Stimulated activated CD8-positive, alpha-beta memory T cell treated with anti-CD3 and anti-CD28 coated beads, Interleukin-4, amount 100 ng/mL, for 4 hours (primary cell): ENCODE measurements at places on chromosomes 4 and X.

DNA sequence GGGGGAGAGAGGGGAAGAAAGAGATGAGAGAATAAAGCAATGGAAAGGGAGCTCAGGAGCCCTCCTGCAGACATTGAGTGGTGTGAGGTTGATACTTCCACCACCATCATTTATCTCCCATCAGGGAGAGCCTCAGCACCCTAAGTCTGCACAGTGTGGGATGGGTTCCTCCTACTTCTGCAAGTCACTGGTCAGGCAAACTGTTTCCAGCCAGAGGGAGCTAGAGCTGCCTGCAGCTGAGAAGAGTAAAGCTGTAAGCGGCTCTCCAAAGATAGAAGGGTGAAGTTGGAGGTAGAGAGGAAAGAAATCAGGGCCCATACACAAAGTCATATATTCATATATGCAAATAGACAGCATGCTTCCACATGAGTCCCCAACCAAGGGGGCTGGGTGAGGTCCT, 21.9 kb upstream of the ZNF81 start:
- DNase-seq: no peak

GRCh38 chr4:148273501-148273986, 168.7 kb downstream of the NR3C2 start:
- no peak for DNase-seq

DNA sequence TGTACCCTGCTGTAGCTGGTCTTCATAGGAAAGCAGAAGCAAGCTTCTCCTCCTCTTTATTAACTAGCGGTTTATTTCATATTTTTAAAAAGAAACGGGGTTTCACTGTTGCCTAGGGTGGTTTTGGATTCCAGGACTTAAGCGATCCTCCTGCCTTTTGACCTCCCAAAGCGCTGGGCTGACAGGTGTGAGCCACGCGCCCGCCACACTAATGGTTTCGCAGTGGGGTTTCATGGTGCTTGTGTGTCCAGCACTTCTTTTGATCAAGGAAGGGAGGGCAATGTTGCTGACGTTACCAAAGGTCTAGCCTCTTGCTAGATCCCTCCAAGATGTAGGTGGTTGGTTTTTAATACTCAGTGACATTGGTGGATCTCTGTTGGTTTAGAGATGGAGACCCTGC, 1.4 kb downstream of the MAEA start:
- DNase-seq: no peak

DNA sequence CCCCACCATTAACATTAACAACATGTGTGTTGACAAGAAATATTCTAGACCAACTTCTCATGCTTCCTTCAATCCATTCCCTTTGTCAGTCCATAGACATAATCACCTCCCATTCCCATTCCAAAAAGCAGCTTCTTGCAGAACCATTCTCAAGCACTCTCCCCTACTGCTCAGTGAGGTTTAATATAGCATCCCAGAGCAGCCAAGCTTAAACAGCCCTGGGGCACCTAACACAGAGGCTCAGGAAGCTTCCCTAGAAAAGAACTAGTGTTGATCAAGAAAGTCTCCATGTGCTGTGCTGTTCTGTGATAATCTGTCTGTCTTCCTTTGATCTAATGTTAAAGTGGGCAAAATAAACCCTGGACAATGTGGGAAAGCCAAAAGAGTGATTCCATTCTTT, 174.2 kb upstream of the NOCT start:
- DNase-seq: no peak

GRCh38 chr4:78671903-78672815, 104.0 kb upstream of the BMP2K start:
- DNase-seq: no peak

- DNase-seq: no peak
Measured at GRCh38 chr4:44150091-44150576, 298.5 kb downstream of the KCTD8 start.

DNA sequence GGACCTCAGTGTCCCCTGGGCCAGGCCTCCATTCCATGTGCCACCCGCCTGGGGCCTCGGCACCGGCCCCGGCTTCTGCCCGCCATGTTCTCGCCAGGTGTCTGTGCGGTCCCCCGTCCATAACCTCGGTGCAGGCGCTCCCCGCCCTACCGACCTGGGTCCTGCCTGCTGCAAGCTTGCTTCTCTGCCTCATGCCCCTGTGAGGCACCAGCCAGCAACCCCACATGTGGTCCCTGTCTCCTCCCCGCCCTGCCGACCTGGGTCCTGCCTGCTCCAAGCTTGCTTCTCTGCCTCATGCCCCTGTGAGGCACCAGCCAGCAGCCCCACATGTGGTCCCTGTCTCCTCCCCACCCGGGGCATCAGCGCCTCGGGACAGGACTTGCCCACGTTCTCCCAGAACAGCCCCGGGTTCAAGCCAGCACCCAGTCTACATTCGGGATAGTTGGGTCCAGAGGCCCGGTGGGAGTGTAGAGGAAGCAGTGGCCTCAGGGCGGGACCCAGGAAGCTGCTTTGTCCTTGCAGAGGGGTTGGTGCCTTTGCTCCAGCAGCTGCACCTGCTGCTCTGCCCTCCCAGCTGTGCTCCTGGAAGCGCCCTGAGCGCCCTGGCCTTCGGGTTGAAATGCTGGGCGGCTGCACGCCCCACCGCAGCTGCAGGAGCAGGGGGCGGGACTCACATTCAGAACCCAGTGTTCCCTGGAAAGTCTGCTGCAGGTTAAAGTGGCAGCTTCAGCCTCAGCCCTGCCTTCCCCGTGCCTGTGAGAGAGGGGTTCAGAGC, 20.1 kb upstream of the UVSSA start:
- no peak for DNase-seq

DNA sequence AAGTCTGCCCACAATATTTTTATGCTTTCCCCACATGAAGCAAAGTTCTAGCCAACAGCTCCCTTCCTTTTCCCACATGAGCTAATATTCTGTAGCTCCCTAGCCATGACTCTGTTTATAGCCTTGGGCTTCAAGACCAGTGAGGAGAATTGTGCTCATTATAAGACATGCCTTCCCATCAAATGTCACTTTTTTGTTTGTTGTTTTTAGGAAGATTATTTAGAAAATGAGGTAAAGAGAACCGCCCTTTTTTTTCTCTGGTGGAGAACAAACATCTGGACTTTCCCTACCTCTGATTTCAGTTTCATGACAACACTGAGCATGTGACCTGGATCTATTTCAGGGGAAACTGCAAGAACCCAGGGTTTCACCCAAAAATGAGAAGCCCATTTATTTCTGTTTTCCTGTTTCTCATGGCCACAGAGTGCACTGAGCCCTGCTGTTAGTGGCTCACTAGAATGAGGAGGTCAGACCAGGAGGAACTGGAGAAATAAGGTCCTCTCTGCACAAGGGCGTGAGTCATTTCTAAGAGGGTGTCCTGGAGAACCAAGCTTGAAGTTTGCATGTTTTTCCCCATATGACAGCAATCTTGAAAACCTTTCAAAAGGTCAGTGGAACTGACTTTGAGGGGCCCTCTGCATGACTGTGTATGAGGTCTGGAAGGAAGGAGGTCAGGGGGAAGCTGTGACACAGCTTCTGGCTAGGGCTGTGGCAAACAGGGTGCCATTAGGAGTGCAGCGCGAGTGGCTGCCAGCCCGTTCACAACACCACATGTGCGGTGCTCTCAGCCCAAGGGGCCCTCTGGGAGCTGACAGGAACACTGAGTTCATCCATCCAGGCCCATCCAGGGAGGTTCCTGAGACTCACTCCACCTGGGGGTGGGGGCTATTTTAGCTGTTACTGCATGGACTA, 55.2 kb downstream of the CHST7 start:
- DNase-seq: no peak

GRCh38 chr4:76279462-76279861, 27.1 kb upstream of the STBD1 start:
- DNase-seq: no peak

GRCh38 chr4:183349673-183350072, 27.4 kb upstream of the CLDN24 start:
- DNase-seq: no peak

GRCh38 chr4:140102421-140102820, 51.6 kb downstream of the MAML3 start:
- DNase-seq: no peak

DNA sequence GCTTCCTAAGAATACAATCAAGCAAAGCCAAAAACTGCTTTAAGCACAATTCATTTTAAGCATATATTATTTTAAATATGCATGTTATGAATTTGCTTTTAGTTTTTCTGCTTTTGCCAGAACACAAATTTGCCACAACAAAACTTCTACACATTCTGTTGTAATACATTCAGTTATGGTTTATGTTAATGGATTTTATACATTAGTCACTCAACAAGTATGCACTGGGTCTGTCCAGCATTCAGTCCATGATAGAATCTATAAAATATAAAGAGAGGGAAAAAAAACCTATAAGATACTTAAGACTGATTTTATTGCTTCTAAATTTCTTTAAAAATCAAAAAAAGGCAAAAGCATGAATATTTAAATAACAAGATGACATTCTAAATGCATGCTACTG, 22.2 kb downstream of the IQCM start:
- no peak for DNase-seq

DNA sequence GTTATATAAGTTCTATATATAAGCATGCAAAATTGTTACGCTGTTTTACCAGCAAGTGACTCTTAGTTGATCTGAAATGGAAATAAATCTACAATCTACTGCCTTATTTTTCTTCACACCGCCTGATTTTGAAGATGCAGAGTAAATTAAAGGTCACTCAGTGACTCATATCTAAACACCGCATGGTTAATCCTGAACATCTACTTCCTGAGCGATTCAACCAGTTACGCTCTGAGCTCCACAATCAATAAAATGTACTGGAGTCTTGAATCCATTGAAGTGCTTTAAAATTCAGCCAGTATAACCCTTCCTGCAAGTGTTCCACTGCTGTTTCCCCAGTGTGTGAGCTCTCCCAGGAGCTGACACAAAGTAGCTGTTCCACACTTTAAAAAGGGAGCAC, 192.8 kb downstream of the SLC7A11 start:
- DNase-seq: no peak

- DNase-seq: no peak
Measured at GRCh38 chrX:11427453-11428071, 134.3 kb downstream of the AMELX start.

DNA sequence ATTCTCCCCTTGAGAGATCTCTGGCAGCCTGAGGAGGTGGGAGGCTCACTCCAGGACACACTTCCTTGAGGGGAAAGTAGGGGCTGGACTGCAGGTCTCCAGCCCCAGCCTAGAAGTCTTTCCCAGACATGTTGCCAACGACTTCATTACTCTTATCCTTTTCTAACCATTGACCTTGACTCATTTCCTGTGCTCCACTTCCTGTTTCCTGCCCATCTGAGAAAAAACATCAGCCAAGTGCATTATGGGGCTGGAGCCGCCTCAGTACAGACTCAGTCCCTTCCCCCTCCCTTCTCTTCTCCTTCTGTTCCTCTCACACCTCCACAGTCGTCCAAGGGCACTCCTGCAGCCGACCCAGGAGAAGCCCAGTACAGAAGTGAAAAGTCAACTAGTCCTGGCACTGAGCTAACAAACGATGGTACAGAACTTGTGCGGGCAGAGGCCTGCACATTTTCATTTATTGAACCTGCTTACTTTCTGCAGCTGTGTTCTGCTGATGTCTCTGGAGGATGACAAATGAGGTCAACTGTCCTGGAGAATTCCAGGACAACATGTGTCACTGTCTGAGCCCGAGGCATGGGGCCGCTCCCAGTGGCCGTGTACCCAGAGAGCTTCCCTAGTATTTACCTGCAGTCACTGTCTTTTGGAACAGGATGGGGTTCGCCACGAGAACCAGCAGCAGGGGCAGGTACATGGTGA, 20.1 kb downstream of the GPR143 start:
- DNase-seq: no peak

DNA sequence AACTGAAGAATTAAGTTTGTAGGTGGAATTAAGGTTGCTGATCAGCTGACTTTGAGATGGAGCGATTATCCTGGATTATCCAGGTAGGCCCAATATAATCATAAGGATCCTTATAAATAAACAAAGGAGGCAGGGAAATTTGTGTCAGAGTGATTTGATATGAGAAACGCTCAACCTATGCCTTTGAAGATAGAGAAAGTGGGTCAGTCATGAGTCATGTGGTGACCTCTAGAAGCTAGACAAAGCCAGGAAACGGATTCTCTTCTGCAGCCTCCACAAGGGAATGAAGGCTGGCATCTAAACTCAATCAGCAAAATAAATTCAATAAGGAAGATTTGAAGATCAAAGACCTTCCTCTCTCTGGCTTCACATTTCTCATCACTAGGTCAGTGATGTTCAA, 41.5 kb upstream of the SMIM10 start:
- no peak for DNase-seq

DNA sequence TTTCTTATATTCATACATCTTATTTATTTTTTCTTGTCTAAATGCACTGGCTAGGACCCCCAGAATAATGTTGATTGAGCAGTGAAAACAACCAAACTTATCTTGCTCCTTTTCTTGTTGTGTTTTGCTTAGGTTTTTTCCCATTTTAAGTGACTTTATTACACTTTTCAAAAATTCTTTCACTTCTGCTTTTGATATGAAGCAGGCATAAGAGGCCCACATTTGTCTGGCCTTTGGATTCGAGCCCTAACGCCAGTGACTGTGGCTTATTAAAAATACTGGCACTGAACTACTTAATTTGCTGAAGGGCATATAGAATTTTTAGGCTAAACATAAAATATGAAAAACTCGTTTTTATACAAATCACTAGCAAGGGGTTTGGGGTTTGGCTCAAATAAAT, 197.0 kb downstream of the ASB9 start:
- DNase-seq: no peak

DNA sequence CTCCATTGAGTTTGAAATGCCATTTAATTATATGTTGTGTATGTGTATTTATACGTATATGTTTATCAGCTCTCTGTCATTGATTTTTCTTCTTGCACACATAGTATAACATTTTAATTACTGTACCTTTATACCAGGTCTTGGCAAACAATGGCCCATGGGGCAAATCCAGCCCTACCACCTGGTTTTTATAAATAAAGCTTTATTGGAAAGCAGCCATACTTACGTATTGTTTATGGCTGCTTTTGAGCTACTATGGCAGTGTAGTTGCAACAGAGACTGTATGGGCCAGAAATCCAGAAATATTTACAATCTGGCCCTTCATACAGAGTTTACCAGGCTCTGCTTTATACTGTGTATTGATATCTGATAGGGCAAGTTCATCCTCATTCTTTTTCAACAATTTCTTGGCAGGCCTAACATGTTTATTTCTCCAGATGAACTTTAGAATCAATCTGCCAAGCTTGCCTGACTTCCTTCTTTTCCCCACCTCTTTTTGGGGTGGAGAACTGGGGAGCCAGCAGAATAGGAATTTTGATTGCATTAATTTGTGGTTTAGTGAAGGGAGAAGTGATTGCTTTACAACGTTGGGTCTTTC, 15.8 kb downstream of the DCUN1D4 start:
- DNase-seq: no peak
